Left lung (tissue), 14 donors: ENCODE measurements at places on chromosomes 4 and X. TPM values are rescaled to one million over a fixed set of nuclear protein-coding genes. Genes with fewer than 3 reads are reported as not detected.

The SHROOM4 gene
- 39.1 TPM for total RNA-seq

The DACH2 gene
- not detected for total RNA-seq

The TMSB15A gene
- 2.1 TPM for total RNA-seq

The DRP2 gene
- total RNA-seq: 0.09 TPM

The ASB12 gene
- 0.20 TPM for total RNA-seq

The NUDT6 gene
- 5.1 TPM for total RNA-seq

The ZNF518B gene
- 19.2 TPM for total RNA-seq

The DHRSX gene
- total RNA-seq: 28.8 TPM

The TEX13D gene
- not detected for total RNA-seq

The RS1 gene
- 5.2 TPM for total RNA-seq

GRCh38 chr4:160142579-160142978, 1039.7 kb downstream of the RAPGEF2 start:
- no peaks in the 10 kb centered on the region for H3K36me3 ChIP-seq
- H3K27ac ChIP-seq: no peak overlapping the region
- no peaks in the 10 kb centered on the region for H3K27me3 ChIP-seq

DNA sequence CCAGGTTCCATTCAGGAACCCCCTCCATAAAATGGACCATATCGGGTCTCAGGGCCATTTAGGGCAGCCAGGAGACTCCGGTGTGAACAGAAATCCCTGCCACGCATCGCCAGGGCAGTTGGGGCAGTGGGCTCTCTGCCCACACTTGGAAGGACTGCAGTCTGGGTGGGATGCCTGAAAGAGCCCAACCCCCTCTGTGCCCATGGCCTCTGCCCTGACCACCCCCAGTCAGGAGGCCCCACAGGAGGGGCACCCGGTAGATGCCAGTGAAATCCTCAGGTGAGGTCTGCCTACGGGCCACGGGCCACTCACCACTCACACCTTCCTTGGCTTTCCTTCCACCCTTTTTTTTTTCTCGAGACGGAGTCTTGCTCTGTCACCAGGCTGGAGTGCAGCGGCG, 4.8 kb downstream of the PRAF2 start:
- no peaks in the 10 kb centered on the region for H3K27me3 ChIP-seq
- no peak overlapping the region for H3K4me3 ChIP-seq
- no peak for DNase-seq
- peaks cover 9% of the 10 kb centered on the region for H3K36me3 ChIP-seq
- no peak overlapping the region for H3K27ac ChIP-seq
- H3K4me1 ChIP-seq: no peaks in the 10 kb centered on the region

DNA sequence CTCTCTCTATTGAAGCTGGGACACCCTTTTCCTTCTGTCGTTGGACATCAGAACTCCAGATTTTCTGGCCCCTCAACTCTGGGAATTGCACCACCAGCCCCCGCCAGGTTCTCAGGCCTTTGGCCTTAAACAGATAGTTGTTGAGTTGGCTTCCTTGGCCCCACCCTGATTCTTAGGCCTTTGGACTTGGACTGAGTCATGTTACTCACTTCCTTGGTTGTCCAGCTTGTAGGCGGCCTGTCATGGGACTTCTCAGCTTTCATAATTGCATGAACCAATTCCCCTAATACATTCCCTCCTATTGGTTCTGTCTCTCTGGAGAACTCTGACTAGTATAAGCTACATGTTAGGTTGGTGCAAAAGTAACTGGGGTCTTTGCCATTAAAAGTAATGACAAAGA, 195.7 kb downstream of the GPAT3 start:
- DNase-seq: no peak
- no peak overlapping the region for H3K4me3 ChIP-seq
- H3K36me3 ChIP-seq: no peaks in the 10 kb centered on the region
- no peaks in the 10 kb centered on the region for H3K4me1 ChIP-seq
- H3K27me3 ChIP-seq: no peaks in the 10 kb centered on the region
- H3K27ac ChIP-seq: no peak overlapping the region

DNA sequence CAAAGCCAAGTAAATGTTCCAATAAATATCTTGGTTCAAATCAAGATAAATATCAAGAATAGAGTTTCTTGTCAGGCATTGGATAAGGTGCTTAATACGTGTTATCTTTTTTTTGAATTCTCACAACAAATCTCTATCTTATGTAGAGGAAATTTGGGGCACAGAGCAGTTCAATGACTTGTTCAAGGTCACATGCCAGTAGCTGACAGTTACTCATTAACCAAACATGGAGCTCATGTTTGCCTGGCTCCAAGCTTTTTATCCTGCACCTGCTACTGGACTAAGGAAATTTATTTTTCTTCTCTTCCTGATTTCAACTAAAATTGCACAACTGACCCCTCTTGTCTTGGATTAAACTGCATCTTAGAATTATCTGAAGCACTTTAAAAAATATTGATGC, 76.3 kb downstream of the ATP10D start:
- no peaks in the 10 kb centered on the region for H3K4me1 ChIP-seq
- H3K27ac ChIP-seq: no peak overlapping the region
- H3K36me3 ChIP-seq: no peaks in the 10 kb centered on the region
- no peak for DNase-seq
- no peaks in the 10 kb centered on the region for H3K27me3 ChIP-seq

- H3K4me3 ChIP-seq: no peak overlapping the region
- H3K36me3 ChIP-seq: no peaks in the 10 kb centered on the region
- H3K4me1 ChIP-seq: no peaks in the 10 kb centered on the region
- no peaks in the 10 kb centered on the region for H3K27me3 ChIP-seq
- no peak for DNase-seq
These were observed 77.2 kb downstream of the ATP10D start for GRCh38 chr4:47562297-47562696.

DNA sequence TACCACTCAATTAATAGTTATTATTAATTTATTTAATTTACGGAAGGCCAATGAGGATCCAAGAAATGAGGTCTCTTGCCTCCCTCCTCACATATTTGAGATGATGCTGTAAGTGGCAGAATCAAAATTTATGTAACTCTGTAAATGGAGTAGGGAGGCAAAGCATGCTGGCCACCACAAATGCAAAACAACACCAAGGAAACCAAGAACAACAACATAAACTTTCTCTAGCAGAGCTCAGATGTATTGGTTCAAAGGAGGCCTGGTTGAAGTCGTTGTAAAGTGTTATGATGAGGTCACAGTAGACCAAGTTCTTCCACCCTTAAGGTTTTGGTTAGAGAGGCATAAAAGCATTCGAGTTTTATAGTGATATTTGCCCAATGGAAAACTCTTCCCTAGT, 194.8 kb upstream of the FAT1 start:
- no peaks in the 10 kb centered on the region for H3K36me3 ChIP-seq
- H3K27me3 ChIP-seq: no peaks in the 10 kb centered on the region
- DNase-seq: no peak
- no peak overlapping the region for H3K27ac ChIP-seq

GRCh38 chrX:49237060-49237459, 1.8 kb downstream of the CCDC22 start:
- peaks cover 17% of the 10 kb centered on the region for H3K4me1 ChIP-seq
- H3K27me3 ChIP-seq: no peaks in the 10 kb centered on the region
- H3K27ac ChIP-seq: no peak overlapping the region
- H3K4me3 ChIP-seq: no peak overlapping the region
- peak; percentile 83 for DNase-seq
- H3K36me3 ChIP-seq: peaks cover 2% of the 10 kb centered on the region

DNA sequence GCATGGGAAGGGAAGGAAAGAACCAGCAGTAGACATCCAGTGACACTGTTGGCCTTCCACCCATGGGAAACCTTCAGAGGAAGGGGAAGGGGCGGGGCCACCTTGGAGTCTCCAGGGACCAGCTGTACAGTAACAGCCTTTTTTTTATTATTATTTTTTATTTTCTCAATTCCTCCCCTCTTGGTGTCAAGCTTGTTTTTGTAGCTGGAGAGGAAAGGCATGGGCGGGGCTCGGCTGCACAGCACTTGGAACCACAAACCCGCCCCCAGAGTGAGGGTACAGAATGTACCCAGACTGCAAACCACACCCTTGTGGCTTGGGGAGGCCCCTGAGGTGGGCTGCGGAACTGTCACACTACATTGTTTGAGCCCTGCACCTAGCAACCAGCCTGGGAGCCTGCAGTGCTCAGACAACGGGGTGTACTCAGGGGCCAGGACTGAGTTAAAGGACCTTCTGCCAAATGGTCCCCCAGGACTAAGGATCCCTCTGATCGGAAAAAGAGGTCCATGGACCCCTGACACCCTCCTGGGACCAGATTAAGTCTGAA, 45.7 kb downstream of the PRPS1 start:
- H3K27me3 ChIP-seq: no peaks in the 10 kb centered on the region
- H3K4me1 ChIP-seq: peaks cover 46% of the 10 kb centered on the region
- no peaks in the 10 kb centered on the region for H3K36me3 ChIP-seq
- peak overlapping the region; percentile 99 for H3K27ac ChIP-seq
- H3K4me3 ChIP-seq: no peak overlapping the region

DNA sequence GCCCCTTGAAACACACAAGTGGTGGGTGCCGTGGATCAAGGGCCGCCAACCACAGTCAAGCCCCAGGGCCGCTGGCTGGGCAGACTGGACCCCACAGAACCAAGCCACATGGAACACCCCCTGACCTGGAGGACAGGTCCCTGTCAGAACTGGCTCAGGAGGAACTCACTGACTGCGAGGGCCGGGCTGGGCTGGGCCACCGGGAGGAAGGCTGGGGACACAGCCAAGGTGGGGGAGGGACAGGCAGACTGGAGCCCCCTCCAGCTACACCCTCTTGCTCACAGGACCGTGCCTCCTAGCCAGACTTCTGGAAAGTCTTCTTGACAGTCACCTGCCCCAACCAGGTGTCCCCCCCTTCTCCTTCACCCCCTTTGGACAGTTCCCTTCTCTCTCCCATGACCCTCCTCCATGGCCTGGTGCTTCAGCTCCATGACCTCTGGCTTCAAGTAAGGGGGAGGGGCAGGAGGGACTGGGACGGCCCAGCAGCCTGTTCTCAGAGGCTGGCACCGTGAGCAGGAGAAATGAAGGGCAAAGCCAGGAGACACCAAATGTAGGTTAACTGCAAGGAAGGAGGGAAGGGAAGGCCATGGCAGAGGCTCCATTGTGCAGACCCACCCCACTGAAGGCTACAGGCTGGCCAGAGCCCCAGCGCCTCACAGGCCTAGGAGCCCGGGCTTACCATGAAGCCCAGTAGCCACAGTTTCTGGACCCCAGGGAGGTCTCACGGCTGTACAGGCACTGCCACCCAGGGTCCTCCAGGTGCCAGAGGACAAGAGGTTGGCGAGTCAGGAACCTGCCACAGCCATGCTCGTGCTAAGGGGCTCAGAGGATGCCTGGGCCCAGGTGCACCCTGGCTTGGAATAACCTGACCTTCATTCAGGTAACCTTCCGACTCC, 22.6 kb upstream of the DUSP9 start:
- no peak overlapping the region for H3K4me3 ChIP-seq
- H3K27ac ChIP-seq: no peak overlapping the region

GRCh38 chr4:101141855-101142254, 205.5 kb downstream of the PPP3CA start:
- H3K4me3 ChIP-seq: no peak overlapping the region
- H3K27ac ChIP-seq: no peak overlapping the region
- no peak for DNase-seq
- H3K4me1 ChIP-seq: peaks cover 3% of the 10 kb centered on the region
- H3K36me3 ChIP-seq: no peaks in the 10 kb centered on the region

DNA sequence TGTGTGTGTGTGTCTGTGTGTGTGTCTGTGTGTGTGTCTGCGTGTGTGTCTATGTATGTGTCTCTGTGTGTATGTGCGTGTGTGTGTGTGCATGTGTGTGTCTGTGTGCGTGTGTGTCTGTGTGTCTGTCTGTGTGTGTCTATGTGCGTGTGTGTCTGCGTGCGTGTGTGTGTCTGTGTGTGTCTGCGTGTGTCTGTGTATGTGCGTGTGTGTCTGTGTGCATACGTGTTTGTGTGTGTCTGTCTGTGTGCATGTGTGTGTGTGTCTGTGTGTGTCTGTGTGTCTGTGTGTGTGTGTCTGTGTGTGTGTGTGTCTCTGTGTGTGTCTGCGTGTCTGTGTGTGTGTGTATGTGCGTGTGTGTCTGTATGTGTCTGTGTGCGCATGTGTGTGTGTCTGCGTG, 35.6 kb downstream of the SLITRK2 start:
- H3K4me3 ChIP-seq: no peak overlapping the region
- H3K36me3 ChIP-seq: no peaks in the 10 kb centered on the region
- no peak overlapping the region for H3K27ac ChIP-seq
- no peaks in the 10 kb centered on the region for H3K4me1 ChIP-seq
- DNase-seq: no peak

GRCh38 chrX:3717742-3718420, 4.4 kb upstream of the PRKX start:
- no peaks in the 10 kb centered on the region for H3K36me3 ChIP-seq
- H3K27ac ChIP-seq: no peak overlapping the region

DNA sequence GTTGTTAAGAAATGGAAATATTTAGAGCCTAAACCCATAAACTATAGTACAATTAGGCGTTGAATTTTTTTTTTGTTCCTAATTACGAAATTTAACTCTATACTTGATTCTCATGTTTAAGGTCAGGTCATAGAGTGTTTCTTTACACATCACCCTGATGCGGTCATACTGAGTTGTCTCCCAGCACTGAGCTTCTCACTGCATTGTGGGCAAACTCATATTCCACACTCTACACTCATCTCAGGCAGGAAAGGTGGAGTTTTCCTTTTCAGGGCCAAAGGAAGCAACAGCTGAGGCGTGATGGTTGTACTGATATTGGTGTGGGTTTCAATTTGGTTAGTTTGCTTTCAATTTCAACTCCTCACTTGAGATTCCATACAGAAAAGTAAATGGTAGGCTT, 75.4 kb downstream of the FAT4 start:
- peak overlapping the region; percentile 65 for H3K27ac ChIP-seq
- no peaks in the 10 kb centered on the region for H3K36me3 ChIP-seq
- DNase-seq: no peak
- H3K4me1 ChIP-seq: peaks cover 14% of the 10 kb centered on the region

DNA sequence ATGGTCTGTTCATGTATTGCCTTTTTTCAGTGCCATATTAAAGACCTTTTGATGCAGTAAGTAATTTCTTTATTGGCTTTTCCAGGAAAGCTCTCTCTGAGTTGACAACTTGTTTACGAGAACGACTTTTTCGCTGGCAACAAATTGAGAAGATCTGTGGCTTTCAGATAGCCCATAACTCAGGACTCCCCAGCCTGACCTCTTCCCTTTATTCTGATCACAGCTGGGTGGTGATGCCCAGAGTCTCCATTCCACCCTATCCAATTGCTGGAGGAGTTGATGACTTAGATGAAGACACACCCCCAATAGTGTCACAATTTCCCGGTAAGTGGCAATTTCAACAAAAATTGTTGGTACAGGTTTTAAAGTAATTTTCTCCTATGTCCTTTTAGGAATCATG, 148.0 kb downstream of the STIM2 start:
- H3K27ac ChIP-seq: peak overlapping the region; percentile 34
- H3K4me3 ChIP-seq: no peak overlapping the region

- no peaks in the 10 kb centered on the region for H3K36me3 ChIP-seq
- no peak for DNase-seq
- H3K27me3 ChIP-seq: peaks cover 33% of the 10 kb centered on the region
- peaks cover 14% of the 10 kb centered on the region for H3K4me1 ChIP-seq
- no peak overlapping the region for H3K27ac ChIP-seq
These were observed 13.2 kb upstream of the MAN2B2 start for GRCh38 chr4:6561706-6562371.
